HFFc6 (cell line): ENCODE measurements at places on chromosomes 11 and 22. TPM values are rescaled to one million over a fixed set of nuclear protein-coding genes. Genes with fewer than 3 reads are reported as not detected.

DNA sequence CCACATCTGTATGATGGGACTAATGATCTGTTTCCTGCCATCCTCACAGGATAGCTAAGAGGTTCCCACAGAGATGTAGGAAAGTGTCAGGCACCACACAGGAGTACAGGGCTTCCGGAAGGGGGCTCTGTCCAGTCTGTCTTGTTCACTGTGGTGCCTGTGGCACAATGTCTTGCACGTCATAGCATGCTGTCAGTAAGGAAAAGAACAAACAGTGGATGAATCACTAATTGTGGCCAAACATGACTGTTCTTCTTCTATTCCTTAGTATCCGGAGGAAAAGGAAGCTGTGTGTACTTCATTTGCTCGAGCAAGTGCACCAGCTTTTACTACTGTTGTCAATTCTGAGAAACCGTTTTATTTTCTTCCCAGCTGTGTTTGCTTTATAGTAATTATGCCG lies 73.4 kb upstream of the YWHAH start:
- peak overlapping the region; percentile 6 for H3K4me3 ChIP-seq
- no peaks in the 10 kb centered on the region; the same call in 1 of the 2 replicates for H3K27me3 ChIP-seq
- H3K27ac ChIP-seq, result peak overlapping the region; percentile 82

DNA sequence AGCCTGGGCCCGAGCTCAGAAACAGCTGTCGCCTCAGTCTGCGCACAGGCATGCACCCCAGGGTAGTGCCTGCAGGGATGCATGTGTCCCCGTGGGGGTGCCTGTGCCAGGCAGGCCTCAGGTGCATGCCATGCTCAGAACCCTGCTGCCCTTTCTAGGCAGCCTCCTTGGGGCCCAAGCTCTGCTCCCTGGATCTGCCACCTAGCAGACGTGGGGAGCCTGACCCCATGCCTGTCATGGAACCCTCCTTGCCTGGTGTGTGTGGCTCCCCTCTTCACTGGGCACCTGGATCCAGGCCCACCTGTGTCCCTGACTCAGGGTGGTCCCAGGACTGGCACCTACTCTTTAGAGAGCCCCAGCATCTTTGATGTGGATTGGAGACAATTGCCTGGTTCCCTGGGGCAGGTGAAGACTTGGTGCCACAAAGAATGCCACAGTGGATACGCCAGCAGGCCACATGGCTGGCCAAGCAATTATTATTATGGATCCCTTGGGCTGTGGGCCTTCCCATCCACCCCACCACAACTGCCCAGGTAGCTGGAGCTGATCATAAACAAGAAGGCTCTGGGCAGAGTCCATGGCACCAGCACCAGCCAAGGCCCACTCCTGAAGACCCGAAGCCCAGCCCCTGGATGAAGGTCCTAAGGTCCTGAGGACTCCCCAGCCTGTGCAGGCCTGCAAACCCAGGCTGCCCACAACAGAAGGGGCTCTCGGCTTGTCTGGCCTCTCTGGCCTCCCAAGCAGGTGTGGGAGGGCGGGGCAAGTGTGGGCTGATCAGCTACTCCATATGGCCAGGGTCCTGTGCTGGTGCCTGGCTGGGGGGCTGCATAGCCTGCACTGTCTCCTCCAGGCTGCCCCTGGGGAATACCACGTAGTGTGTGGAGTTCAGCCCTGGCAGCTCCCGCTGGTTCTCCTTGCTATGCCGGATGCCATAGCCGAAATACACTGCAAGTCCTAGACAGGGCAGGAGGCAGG lies 3.8 kb downstream of the SLC7A4 start:
- peaks cover 10% of the 10 kb centered on the region for H3K27me3 ChIP-seq
- H3K27ac ChIP-seq, result no peak overlapping the region
- no peak for DNase-seq
- no peak overlapping the region for H3K4me3 ChIP-seq
- H3K4me1 ChIP-seq, result peaks cover 12% of the 10 kb centered on the region

The MYO7A gene
- not detected in 3 replicates for total RNA-seq

The OR52H1 gene
- total RNA-seq, result not detected in 3 replicates

DNA sequence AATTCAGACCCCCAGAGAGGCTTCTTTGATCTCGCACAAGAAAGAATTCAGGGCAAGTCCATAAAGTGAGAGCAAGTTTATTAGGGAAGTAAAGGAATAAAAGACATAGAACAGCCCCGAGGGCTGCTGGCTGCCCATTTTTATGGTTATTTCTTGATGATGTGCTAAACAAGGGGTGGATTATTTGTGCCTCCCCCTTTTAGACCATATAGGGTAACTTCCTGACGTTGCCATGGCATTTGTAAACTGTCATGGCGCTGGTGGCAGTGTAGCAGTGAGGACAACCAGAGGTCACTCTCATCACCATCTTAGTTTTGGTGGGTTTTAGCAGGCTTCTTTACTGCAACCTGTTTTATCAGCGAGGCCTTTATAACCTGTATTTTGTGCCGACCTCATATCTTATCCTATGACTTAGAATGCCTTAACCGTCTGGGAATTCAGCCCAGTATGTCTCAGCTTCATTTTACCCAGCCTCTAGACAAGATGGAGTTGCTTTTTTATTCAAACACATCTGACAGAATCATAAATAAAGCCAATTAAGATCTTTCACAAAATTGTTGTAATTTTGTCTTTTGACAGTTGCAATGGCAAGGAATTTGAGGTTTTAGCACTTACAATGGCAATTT lies 7.6 kb downstream of the DDIAS start:
- no peaks in the 10 kb centered on the region for H3K27me3 ChIP-seq
- H3K27ac ChIP-seq, result peak overlapping the region; percentile 48; the same call in 1 of the 2 replicates
- H3K4me1 ChIP-seq, result peaks cover 29% of the 10 kb centered on the region
- H3K4me3 ChIP-seq, result no peak overlapping the region
- no peak for DNase-seq

DNA sequence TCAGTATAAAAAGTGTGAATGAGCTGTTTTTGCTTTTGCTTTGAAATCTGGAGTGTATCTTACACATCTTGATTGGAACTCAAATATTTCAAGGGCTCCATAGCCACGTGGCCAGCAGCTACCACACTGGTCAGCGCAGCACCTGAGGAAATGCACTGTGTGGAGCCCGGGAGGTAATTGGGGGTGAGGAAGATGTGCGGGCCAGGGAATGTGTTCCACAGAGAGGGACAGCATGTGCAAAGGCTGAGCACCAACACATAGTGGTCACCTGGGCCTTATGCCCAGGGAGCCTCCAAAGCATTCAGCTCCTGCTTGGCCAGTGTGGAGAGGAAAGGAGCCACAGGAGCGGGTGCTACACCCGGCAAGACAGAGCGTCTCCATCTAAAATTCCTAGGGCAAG lies 20.8 kb downstream of the RELT start:
- peaks cover 11% of the 10 kb centered on the region for H3K27me3 ChIP-seq
- DNase-seq, result no peak
- no peak overlapping the region for H3K4me3 ChIP-seq
- H3K27ac ChIP-seq, result no peak overlapping the region
- H3K4me1 ChIP-seq, result peaks cover 32% of the 10 kb centered on the region
